ENCODE measurements at places on chromosomes 13 and 19.

- no peak for DNase-seq
Observed at GRCh38 chr19:11504502-11505031, 1.1 kb downstream of the ZNF653 start.

- DNase-seq: no peak
Observed at GRCh38 chr19:4443966-4444764, 13.4 kb downstream of the UBXN6 start.

- no peak for DNase-seq
Observed at GRCh38 chr13:23433171-23434153, at the start of gene SACS. TSS of gene SACS (minus strand) at chr13:23433702. CDS start at chr13:23411239, 22,463 bp downstream.

DNA sequence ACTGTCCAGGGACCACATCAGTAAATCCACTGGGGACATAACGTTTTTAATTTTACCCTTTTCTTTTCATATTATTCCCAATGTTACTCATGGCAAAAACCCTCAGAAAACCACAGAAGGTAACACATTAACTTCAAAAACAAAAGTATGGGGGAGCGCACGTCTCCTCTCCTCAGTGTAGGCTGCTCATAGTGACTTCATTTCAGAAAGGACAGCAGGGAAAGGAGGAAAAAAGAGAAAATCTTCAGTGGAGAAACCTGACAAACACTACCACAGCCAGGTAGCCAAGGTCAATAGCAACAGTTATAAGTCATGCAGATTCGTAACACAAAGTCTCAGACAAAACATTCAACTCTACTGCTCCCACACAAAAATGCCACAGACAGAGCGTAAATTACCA is 21.4 kb downstream of the DZIP1 start:
- DNase-seq: no peak

GRCh38 chr19:45164577-45165335 is 4.0 kb upstream of the NKPD1 start:
- no peak for DNase-seq

DNA sequence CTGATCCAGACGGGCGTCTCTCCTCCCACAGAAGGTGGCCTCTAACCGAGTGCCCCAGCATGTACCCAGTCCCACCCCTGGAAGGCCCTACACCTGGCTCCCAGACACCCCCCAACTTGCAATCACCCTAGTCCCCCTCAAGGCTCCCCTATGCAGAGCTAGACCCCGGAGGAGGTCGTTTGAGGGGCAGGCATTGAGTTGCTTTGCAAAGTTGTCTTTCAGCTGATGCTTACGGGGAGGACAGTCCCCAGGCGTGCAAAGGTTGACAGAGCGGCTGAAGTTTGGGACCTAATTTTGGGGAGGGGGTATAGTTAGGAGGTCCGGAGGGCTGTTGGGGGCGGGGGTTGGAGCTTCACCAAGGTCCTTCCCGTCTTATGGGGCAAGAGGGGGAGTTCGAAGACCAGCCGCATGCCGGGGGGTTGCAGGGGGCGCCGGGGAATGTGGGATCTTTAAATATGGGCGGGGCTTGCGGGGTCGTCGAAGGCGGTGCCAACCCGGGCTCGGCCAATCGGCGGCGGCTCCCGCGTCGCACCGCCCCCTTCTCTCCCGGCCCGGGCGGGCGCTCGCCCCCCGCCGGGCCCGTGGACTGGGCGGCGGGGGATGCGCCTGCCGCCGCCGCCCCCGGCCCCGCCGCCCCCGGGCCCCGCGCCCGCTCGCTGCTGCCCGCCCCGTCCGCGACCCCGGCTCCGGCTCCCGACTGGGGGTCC is at the start of gene KCNN1:
Gene KCNN1, plus strand, starts transcription at position 558 of the 707 bp plus-strand sequence. CDS start 6,782 bp downstream, outside the sequence.
- no peak for DNase-seq

DNA sequence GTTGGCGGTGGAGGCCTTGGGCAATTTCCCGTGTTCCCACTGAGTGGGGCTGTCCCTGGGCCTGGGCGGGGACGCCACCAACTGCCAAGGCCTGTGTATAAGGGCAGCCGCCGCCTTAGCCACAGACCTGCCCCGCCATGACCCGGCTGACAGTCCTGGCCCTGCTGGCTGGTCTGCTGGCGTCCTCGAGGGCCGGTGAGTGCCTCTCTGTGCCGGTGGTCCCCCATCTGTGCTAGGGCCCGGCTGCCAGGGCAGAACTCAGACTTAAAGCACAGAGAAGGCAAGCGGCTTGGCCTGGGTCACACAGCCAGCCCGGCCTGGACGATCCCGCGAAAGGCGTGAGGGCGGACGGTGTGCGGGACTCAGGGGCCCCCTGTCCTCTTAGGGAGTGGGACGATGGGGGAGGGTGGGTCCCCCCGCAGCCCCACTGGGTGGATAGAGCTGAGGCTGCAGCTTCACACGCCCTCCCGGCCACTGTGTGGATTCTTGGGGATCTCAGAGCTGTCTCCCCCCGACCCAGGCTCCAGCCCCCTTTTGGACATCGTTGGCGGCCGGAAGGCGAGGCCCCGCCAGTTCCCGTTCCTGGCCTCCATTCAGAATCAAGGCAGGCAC is at the start of gene AZU1:
Gene AZU1, plus strand, starts transcription at position 128 of the 612 bp plus-strand sequence. Its CDS starts 10 bp downstream, at position 138.
- no peak for DNase-seq

DNA sequence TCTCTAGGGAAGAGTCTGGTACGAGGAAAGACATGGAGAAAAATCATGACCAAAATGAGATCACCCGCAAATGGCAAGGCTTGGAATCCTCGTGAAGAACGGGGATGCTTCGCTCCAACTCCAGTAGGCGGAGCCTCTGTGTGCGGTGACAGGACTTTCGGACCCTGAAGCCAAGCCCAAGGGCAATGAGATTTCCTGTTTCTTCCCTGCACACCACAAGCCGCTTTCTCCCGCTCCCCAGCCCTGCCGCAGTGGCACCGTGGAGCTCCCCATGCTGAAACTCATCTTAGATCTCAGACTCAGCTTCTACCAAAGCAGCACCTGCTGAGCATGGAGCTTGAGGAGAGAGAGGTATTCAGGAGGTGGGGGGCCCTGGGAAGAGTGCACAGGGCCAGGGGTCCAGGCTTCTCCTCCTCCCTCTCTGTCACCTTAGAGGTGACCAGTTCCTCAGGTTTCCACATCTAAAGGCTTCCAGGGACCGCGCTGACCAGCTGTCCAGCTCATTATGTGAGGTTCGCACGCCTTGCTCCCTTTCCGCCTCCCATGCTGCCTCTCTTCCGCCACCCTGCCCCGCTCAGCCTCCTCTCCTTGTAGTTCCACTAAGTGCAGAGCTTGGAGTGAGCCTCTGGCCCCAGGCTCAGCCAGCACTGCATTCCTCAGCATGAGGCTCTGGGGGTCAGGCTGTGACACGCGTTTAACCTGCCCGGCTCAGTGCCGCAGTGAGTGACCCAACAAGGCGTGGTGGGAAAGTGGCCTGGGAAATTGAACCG is 153.8 kb upstream of the SOX1 start:
- DNase-seq: no peak

DNA sequence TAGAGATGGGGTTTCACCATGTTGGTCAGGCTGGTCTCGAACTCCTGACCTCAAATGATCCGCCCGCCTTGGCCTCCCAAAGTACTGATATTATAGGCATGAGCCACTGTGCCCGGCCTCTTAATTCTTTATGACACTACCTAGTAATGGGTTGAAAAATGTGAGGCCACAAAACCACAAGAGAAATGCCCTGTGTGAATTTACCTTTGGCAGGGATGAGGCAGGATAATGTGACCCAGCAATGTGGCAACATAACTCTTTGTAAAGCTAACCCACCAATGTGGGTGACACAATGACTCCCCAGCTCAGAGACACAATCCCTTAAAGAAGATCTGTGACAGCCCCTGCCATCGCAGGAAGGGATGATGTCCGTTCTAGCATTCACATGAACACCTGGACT is 533.1 kb downstream of the KLF5 start:
- DNase-seq: no peak

DNA sequence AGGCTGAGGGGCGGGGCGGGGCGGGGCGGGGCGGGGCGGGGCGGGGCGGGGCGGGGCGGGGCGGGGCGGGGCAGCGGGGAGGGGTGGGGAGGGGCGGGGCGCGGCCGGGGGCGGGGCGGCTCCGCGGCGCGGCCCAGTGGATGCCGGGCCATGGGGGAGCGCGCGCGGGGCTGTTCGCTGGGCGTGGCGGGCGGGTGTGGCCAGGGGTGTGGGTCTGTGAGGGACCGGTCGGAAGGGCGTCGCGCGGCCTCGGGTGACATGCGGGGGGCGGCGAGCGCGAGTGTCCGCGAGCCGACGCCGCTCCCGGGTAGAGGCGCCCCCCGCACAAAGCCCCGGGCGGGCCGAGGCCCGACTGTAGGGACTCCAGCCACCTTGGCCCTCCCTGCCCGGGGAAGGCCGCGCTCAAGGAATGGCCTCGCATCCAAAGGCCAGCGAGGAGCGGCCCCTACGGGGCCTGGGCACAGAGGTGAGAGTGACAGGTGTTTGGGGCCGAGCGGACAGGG is at the start of gene ZFP28:
Gene ZFP28, plus strand, starts transcription at position 188 of the 503 bp plus-strand sequence. Its CDS starts 71 bp downstream, at position 259.
- DNase-seq: no peak

DNA sequence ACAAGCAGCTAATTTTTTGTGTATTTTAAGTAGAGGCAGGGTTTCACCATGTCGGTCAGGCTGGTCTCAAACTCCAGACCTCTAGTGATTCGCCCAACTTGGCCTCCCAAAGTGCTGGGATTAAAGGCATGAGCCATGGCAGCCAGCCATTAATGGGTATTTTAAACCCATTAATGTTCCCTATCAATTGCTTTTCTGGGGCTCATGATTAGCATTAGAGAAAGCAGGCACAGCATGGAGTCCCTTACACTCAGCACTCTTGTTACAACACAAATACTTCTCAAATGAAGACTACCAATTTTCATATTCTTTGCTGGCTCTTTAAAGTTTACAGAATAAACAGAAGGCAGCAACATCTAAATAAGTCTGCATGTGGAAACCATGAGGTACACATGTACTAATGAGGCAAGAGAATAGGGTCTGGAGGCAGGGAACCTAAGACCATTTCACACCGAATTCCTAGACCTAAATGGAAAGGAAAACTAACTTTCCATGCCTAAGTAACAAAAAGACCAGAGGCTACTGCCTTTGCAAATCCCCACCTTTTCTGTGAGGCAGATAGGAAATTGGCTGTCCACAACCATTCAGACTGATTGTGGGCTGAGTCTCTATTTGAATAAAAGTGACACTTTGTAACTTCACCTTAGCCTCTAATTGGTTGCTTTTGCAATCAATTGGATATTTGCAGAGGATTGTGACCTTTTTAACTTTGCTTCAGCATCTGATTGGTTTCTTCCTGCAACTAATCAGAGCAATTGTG is 21.2 kb downstream of the ZNF675 start:
- DNase-seq: no peak

DNA sequence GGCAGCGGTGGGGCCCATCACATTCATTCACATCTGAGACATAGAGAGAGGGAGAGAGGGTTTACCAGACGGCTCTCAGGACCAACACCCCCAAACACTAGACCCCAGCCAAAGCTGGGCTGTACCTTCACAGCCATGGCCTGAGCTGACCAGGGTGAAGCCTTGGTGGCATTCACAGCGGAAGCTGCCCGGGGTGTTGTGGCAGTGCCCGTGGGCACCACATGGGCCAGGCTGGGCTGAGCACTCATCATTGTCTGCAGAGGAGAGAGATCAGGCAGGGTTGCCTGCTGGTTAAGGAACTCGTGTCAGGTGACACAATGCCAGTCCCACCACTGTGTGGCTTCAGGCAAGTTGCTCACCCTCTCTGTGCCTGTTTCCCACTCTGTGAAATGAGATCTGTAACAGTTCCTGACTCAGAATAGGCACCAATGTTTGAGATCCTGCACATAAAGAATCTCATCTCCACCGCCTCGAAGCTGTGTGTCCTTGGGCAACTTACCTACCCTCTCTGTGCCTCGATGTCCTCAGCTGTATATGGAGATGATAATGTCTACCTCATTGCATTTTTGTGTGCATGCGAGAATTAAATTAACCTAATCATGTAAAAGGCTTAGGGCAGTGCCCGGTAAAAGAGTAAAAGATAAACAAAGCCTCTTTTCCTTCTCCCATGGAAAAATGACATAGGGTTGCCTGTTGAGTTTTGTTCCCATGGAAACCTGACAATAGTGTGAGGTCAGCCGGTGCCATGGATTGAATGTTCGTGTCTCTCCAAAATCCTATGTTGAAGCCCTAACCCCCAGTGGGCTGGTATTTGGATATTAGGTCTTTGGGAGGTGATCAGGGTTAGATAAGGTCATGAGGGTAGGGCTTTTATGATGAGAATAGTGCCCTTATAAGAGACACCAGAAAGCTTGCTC is 22.9 kb downstream of the CCL25 start:
- DNase-seq: no peak

DNA sequence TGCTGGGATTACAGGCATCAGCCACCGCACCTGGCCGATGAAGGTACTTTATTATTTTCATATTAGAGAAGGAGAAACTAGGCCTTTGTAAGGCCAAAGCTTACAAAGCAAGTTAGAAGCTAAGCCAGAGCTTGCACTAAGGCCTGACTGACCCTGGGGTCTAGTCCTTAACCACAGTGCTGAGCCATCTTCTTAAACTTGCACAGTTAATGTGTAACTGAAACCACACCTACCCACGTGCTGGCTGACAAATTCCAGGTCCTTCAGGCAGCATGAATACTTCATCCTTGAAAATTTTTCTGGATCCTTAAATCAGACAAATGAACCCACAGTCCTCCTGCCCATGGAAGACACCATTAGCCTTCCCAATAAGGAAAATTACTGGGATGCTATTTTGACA is 880.6 kb downstream of the UQCRFS1 start:
- no peak for DNase-seq

- no peak for DNase-seq
Observed at GRCh38 chr19:482186-483041, 13.9 kb upstream of the MADCAM1 start.

DNA sequence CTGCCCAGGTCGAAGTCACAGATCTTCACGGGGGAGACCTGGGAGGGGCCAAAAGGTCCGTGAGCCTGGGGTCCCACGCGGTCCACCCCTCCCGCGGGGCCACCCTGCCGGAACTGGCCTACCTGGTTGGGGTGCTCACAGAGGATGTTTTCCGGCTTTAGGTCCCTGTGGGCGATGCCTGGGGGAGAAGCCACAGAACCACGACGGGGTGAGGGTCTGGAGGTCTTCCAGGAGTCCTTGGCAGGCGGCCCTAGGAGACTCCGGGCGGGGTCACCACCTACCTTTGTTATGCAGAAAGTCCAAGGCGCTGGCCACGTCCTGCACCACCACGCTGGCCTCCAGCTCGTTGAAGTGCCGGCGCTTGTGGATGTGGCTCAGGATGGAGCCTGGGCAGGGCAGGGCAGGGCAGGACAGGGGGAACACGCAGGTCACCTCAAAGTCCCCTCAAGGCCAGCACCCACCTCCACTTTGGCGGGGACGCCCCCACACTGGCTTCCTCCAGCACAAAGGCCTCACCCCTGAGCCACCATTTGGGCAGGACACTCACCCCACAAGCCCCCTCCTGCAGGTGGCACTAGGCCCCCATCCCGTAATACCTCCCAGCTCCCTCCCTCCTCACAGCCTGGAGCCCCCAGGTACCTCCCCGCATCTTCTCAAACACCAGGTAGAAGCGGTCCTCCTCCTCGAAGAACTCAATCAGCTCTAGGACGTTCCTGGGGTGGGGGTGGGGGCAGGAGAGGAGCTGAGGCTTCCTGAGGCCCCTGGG is 8.4 kb downstream of the MKNK2 start:
- DNase-seq: no peak

Data from NCI-H1417 treated with DMSO at 0.1 percent for 48 hours (cell line).